ENCODE measurements at places on chromosomes 6 and 20. TPM values are rescaled to one million over a fixed set of nuclear protein-coding genes. Genes with fewer than 3 reads are reported as not detected.
A peak's percentile ranks its signal among the peaks of the same experiment; 100 is the strongest.

GRCh38 chr6:102679865-102680264 lies 1286.4 kb downstream of the GRIK2 start:
- no peak for DNase-seq
- H3K4me1 ChIP-seq: no peaks in the 10 kb centered on the region
- no peak overlapping the region for H3K4me3 ChIP-seq
- H3K27ac ChIP-seq: no peak overlapping the region
- H3K27me3 ChIP-seq: no peaks in the 10 kb centered on the region

DNA sequence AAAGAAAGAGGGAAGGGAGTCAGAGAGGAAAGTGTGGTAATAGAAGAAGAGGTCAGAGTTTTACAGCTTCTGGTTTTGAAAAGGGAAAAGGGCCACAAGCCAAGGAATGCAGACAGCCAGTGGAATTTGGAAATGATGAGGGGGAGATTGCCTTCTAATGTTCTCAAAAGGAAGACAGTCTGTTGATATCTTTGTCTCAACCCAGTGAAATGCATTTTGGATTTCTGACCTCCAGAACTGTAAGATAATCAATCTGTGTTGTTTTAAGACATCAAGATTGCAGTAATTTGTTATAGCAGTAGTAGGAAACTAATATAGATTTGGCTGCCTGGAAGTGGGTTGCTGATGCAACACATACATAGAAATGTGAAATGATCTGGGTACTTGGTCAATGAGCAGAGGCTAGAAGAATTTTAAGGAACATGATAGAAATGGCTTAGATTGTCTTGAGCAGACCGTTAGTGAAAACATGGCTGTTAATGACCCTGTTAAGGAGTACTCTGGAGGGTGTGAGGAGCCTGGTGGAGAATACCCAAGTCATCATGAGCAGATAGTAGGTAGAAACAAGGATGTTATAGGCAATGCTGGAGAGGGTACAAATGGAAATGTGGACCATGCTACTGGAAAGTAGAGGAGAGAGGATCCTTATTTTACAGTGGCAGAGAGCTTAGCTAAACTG lies 255.8 kb upstream of the RAB32 start:
- no peak for DNase-seq
- no peaks in the 10 kb centered on the region for H3K27me3 ChIP-seq
- no peak overlapping the region for H3K4me3 ChIP-seq
- H3K36me3 ChIP-seq: no peaks in the 10 kb centered on the region
- no peak overlapping the region for H3K27ac ChIP-seq

Gene PMEPA1
- total RNA-seq: 1.0 TPM

GRCh38 chr20:64010711-64011237 lies 25.2 kb upstream of the C20orf204 start:
- H3K27ac ChIP-seq: peak overlapping the region; percentile 74
- H3K4me3 ChIP-seq: no peak overlapping the region
- no peak for DNase-seq
- H3K27me3 ChIP-seq: no peaks in the 10 kb centered on the region

Gene RBPJL
- not detected for total RNA-seq
